ENCODE measurements at places on chromosomes 16 and 17.

DNA sequence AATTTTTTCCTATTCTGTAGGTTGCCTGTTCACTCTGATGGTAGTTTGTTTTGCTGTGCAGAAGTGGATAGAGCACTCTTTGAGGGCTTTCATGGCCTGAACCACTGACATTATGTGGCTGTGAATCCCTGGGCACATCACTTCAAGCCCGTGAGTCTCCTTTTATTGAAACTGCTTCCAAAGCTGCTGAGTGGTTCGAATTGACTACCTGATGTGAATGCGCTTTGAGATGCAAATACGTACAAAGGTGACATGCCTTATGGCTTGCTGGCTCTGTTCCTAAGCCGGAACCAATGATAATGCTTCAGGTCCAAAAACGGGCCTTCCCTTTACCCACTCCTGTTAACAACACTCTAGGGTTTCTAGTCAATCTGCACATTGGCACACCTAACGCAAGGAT, 34.3 kb downstream of the ASPA start:
- DNase-seq: no peak

GRCh38 chr17:55201308-55201932, 63.3 kb upstream of the HLF start:
- no peak for DNase-seq

GRCh38 chr16:55543472-55543871, 23.0 kb upstream of the CAPNS2 start:
- DNase-seq: no peak

GRCh38 chr17:32504166-32504990, 17.6 kb downstream of the CDK5R1 start:
- DNase-seq: no peak

DNA sequence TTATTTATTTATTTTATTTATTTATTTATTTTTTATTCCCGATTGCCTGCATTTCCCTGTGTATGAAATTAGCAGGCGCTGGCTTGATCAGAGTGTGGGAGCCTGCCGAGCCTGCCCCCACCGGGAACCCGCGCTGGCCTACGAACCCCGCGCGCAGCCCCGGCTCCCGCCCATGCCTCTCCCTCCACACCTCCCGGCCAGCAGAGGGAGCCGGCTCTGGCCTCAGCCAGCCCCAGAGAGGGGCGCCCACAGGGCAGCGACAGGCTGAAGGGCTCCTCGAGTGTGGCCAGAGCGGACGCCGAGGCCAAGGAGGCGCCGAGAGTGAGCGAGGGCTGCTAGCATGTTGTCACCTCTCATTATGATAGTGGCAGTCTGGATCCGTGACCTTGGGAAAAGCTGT, 13.0 kb upstream of the RBL2 start:
- no peak for DNase-seq

DNA sequence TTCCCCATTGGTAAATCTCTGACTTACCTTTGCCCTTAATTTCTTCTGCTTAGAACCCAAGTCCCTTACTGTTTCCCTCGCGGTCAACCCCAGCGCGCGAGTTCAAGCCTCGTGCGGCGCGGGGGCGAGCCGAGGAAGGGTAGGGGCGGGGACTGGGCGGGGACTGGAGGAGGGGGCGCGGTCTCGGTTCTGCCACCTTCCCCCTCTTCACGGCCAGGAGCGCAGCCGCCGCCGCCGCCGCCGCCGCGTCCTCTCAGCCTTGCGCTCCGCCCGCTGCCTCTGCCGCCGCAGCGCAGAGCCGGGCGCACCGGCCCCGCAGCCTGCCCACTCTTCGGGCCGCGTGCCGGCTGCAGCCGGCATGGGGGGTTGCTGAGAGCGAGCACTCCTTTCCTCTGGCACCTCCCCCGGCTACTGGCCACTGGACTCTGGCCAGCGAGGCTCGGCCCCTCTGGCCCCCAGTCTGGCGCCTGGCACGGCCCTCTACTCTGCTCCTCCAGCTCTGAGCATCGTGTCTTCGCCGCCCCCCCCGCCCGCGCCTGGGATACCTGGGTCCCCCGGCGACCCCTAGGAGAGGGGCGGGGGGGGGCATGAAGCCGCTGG, at the start of gene RAPGEFL1:
Gene RAPGEFL1, plus strand, starts transcription at position 196 of the 600 bp plus-strand sequence. Its CDS starts 392 bp downstream, at position 588.
- DNase-seq: no peak

DNA sequence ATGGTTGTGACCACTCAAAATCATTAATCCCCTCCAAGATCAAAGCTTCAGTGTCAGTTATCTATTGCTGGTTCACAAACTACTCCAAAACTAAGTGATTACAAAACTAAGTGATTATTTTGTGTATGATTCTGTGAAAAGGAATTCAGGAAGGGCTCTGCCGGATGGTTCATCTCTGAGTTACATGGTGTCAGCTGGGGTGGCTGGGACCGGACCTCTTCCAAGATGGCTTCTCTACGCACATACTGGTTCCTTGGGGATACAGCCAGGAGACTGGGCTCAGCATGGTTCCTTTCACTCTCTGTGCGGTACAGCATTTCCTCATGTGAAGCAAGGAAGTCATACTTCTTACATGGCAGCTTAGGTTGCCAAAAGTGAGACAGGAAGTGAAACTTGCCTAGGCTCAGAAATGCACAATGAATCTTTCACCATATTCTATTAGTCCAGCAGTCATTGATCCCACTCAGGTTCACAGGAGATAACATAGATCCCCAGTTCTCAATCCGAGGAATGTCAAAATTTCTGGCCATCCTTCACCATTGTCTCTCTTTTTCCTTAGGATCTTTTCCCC, 97.9 kb upstream of the IRX6 start:
- no peak for DNase-seq

DNA sequence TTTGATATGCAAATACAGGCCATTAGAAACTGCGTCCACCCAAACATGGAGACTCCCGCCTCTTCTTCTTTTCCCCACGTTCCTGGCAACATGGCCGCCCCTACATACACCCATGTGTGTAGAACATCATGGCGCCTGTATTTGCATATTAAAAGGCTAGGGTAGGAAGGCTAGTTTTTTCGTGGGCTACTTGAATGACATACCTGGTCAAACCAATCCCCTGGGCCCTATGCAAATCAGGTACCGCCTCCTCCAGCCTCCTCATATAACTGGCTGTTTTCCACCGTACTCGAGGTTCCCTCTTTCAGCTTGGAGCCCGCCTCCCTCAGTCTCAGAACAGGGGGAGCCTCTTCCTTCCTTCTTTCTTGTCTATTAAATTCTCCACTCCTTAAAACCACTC, 840 bp upstream of the CD300LB start:
- peak; percentile 100 for DNase-seq

DNA sequence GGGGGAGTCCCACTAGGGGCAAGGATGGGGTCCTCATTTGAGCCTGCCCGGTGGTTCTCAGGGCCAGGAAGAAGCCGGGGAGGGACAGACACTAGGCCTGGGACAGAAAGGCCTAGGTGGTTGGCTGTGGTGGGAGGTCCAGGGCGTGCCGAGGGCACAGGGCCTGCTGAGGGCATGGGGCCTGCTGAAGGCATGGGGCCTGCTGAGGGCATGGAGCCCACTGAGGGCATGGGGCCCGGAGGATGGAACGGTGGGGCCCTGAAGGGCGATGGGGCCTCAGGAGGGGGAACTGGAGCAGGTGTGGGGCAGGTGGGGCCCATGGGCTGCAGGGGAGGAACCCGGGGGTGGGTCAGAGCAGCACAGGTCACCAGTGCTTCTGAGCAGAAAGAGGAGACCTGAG, 31.2 kb downstream of the PELP1 start:
- DNase-seq: no peak

DNA sequence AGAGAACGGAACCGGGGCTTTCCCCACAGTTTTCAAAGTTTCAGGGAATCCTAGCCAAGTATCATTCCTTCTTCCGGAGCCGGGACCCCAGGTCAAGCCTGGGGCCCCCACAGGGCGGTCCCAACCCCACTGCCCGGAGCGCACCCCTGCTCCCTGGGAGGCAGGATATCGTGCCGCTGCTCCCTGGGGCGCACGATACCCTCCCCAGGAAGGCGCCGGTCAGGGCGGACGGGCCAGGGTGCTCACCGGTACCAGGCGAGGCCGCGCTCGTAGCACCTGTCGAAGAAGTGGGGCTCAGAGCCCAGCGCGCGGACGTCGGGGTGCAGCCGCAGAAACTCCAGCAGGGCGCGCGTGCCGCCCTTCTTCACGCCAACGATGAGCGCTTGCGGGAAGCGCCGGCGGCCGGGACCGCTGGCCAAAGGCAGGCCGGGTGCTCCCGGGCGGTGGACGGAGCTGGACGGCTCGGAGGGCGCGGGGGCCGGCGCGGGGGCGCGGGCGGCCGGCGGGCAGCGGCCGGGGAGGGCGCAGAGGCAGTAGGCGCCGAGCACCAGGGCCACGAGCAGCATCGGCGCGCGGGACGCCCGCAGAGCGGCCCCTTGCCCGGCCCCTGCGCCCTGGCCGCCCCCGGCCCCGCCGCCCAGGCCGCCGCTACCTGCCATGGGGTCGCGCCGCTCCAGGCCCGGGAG, 407 bp downstream of the HS3ST6 start:
- DNase-seq: no peak

DNA sequence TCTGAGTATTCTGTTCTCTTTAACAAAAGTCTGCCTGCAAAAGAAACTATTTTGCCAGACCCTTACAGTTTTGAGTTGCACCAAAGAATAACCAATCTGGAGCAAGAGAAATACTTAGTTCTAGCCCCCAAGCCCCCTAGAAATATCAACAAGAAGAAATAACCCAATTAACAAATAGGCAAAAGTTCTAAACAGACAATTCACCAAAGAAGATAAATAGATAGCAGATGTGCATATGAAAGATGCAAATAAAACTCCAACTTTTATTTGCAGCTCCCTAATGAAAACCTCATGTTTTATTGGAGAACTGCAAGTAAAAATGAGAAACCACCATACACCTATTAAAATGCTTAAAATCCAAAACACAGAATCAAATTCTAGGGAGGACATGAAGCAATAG, 1308.0 kb downstream of the CDH11 start:
- DNase-seq: no peak

GRCh38 chr17:19387921-19388521, 1.0 kb upstream of the MFAP4 start:
- DNase-seq: no peak

GRCh38 chr17:73481676-73482075, 162.6 kb downstream of the SDK2 start:
- DNase-seq: no peak

GRCh38 chr17:31678431-31678830, 180.6 kb downstream of the COPRS start:
- no peak for DNase-seq

DNA sequence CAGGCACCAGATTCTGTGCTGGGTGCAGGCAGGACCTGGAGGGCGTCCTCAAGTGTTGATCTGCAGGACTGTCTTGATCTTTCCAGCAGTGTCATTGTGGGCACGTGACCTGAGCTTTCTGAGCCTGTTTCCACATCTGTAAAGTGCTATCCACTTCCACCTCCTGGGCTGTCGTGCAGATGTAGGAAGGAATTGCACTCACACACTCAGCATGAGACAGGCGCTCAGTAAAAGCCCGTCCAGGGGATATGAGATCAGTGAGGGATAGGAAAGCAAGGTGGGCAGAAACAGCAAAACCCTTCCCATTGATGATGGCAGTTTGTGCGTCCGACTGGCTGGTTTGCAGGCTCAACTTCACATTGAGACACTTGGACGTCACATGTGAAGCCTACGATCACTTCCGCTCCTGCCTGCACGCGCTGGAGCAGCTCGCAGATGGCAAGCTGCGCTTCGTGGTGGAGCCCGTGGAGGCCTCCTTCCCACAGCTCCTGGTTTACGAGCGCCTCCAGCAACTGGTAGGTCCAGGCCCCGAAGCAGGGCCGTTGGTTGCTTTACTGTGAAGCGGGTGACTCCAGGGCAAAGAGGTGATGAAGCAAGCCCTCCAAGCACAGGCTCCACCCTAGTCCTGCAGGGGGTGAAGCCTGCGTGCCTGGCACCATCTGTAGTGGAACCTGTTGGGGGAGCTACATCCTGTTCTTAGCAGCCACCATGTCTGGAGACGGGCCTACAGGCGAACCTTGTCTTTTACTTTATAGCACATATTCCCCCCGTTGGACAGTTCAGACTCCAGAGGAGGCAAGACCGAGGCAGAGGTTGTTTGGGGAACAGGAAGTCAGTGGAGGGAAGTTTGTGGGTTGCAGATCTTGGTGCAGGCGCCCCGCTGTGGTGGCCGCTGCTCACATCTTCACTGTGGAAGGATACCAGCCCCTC, 23.0 kb downstream of the METTL22 start:
- peak; percentile 66 for DNase-seq

- DNase-seq: no peak
These were observed 56.9 kb downstream of the WIPI1 start for GRCh38 chr17:68400404-68400735.

- DNase-seq: peak; percentile 3
These were observed 1.1 kb downstream of the CCP110 start for GRCh38 chr16:19524616-19525384.

DNA sequence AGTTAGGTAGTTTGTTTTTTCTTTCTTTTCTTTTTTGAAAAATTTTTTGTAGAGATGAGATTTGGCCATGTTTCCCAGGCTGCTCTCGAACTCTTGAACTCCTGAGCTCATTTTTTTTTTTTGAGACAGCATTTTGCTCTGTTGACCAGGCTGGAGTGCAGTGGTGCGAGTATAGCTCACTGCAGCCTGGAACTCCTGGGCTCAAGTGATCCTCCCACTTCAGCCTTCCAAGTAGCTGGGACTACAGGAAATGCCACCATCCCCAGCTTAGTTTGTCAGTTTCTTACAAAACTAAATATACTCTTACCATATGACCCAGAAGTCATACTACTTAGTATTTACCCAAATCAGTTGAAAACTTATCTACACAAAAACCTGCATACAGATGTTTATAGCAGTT, 14.4 kb upstream of the FBXO47 start:
- DNase-seq: no peak

DNA sequence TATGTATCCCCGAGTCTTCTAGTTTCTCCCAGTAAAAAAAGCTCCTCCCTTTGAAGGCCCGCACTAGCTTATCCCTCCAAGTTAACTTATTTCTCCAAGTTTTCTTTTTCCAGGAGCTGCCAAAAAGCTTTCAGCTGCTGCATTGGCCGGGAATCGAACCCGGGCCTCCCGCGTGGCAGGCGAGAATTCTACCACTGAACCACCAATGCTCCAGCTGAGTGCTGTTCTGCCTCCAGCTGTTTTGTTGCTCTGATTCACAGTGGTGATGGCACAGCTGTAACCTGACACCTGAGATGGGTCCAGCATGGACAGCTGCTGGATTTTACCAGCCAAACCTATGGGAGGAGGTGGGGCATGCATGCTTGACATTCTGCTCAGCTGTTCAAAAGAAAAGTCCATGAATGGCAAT, 22.1 kb downstream of the VAC14 start:
- peak; percentile 7 for DNase-seq

DNA sequence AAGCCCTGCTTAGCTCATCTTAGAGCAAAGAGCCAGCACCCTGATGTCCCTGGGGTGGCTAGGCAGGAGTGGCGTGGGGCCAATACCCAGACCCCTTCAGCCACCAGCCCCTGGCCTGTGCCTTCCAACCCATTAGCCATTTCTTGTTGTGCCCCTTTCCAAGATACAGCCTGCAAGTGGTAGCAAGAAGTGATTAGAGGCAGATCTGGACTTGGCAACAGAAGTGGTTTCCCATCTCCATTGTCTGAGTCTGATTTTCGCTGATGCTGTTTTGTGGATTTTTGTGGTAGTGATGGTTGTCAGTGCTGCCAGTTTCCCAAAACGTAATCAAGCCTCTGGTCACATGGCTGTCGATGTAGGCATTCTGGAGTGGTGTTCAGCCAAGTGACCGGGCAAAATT, 25.7 kb downstream of the PLCD3 start:
- no peak for DNase-seq

GRCh38 chr17:32786169-32786568, 90.8 kb downstream of the MYO1D start:
- DNase-seq: no peak
